Body of pancreas (tissue), 4 donors: ENCODE measurements at places on chromosomes 11 and 22. TPM values are rescaled to one million over a fixed set of nuclear protein-coding genes. Genes with fewer than 3 reads are reported as not detected.

DNA sequence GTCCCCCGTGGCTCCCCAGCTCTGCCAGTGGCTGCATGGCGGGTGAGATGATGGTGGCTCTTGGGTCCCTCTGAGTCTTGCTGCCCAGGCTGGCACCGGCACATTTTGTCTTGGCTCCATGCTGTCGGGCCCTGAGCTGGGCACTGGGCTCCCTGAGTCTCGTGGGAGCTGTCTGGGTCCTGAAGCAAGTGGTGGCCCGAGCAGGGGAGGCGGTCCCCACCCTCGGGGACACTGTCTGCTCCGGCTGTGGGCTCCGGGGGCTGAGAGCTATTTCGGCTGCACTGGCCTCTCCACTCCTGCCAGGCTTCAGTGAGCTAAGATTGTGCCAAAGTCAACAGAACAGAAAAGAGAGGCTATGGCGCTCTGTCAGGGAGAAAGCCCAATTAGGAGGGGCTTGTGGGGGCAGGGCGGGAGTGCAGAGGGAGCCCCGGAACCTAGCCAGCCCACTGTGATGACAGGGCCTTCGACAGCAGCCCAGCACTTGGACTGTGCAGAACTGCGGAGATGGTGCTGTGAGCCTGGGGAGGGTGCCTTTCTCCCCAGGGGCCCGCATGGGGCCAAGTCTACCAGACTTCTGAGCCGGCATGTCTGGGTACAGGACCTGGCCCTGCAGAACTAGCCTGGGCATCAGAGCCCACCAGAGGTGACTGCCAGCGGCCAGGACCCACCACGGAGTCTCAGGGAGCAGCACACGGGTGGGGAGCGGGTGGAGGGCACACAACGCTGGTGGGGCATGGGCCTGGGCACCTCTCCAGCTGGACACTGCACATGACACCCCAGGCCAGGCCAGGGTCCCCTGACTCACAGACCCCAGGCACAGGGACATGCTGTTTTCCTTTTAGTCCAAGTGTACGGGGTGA, 38.0 kb downstream of the RTN4R start:
- DNase-seq = no peak

GRCh38 chr11:58958500-58958899, 19.2 kb downstream of the GLYATL1 start:
- peak; percentile 67 for DNase-seq

PHETA2 gene
- 12.2 TPM for total RNA-seq

MYEOV gene
- total RNA-seq = 7.0 TPM

CSF2RB gene
- 2.0 TPM for total RNA-seq

HTR3B gene
- total RNA-seq = not detected

- DNase-seq = no peak
Measured at GRCh38 chr11:96237766-96238266, 105.2 kb downstream of the MAML2 start.

- no peak for DNase-seq
Measured at GRCh38 chr11:17974246-17974645, 38.6 kb downstream of the SERGEF start.

- no peak for DNase-seq
Measured at GRCh38 chr11:79050786-79051185, 390.0 kb downstream of the TENM4 start.

DNA sequence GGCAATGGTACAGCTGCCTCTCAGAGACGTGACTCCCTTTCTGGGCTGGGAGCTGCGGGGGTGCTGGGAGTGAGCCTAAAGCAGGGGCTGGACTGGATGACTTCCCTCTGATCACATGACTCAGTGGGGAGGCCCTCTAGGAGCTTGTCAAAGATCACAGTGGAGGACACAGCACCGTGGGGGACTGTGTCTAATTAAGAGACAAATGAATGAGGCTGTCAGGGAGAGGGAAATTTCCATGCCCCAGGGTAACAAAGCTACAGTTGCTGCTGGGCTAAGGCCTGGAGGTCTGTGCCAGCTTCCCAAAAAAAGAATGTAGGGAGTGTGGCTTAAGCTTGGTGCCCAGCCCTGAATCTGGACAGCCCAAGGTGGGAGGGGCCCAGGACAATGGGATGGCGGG, 262.8 kb upstream of the PLET1 start:
- DNase-seq = peak; percentile 75

RAG2 gene
- total RNA-seq = not detected

DNA sequence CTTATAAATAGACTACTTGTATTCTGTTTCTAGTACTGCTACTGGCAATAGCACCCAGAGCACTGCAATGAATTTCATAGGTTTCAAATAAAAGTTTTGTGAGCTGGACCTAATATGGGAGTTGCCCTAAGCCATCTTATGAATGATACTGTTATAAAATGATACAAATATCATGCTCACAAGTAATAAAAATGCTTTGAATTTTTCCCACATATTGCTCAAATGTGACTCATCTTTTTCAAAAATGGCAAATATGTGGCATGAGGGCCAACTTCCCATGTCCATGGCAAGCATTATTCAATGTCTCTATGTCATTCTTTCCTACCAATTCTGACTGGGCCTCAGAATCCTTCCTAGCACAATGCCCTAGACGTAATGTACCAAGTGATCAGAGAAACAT, 137.6 kb downstream of the TRPC6 start:
- DNase-seq = no peak

OLFML1 gene
- total RNA-seq = 3.6 TPM

GRCh38 chr22:46415776-46416519, 80.4 kb downstream of the TRMU start:
- no peak for DNase-seq

GRCh38 chr11:26578998-26579661, 7.1 kb upstream of the MUC15 start:
- no peak for DNase-seq

BCL2L13 gene
- 19.8 TPM for total RNA-seq

DNA sequence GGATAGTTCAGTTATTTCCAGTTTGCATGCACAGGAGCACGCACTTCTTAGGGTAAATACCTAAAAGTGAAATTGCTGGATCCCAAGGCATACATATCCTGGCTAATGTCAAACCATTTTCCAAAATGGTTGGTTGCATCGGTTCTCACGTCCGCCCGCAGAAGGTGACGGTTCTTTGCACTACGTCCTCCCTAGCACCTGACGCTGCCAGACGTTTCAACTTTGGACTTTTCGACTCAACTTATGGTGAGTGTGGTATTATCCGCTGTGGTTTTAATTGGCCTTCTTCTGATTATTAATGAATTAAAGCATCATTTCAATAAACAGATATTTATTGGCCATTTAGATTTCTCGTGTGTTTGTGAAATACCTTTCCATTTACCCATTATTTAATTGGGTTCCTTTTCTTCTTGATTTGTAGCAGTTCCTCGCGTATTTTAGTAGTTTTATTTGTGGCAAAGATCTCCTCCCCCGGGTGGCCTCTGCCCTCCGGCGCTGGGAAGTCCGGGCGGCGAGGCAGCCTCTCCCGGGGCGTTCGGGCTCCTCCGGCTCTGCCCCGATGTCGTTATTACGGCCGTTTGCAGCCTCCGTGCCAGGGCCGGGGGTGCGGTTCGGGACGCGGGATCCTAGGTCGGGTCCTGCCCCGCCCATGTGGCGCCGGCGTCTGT, at the start of gene JHY:
TSS of gene JHY (plus strand) at position 571 of the 668 bp plus-strand sequence. CDS start 3,091 bp downstream, outside the sequence.
- peak; percentile 57 for DNase-seq

CHRDL2 gene
- total RNA-seq = not detected

- no peak for DNase-seq
Measured at GRCh38 chr11:4607096-4607495, 935 bp downstream of the TRIM68 start.

KIF18A gene
- total RNA-seq = not detected

OR5B21 gene
- total RNA-seq = not detected

ACCS gene
- 64.9 TPM for total RNA-seq

GRCh38 chr22:33707581-33707980, 212.7 kb downstream of the LARGE1 start:
- no peak for DNase-seq

- no peak for DNase-seq
Measured at GRCh38 chr11:106278391-106278790, 200.9 kb downstream of the AASDHPPT start.

- peak; percentile 41 for DNase-seq
Measured at GRCh38 chr11:119615003-119615881, 113.8 kb downstream of the NECTIN1 start.

GRCh38 chr22:45478108-45478771, 24.4 kb upstream of the FBLN1 start:
- no peak for DNase-seq

GRCh38 chr11:28343304-28344233, 235.4 kb downstream of the METTL15 start:
- DNase-seq = peak; percentile 6

DNA sequence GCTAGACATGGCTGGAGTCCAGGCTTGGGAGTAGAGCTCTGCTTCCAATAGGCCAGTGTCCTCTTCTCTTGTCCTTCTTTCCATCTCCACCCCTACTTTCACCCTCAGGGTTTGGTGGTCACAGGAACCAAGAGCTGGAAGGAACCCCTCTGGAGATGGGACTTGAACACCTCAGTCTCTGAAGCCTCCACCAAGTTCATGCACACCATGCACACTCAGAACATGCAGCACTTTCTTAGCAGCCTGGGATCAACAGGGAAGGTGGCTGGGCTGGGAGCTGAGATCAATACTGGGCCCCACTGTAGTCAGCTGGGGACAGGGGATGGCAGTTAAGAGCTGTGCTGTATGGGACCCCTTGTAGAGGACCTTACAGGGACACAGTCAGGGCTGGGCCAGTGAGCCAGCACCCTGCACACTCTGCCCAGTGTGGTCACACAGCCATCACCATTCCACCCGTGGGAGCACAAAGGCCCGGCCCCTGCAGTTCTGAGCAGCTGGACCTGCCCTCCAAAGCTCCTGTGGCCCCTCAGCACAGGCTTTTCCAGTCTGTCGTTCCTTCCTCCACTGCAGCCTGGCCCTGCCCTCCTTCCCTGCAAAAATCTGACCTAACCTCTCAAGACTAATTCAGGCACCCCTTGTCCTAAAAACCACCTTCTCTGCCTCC, 47.7 kb downstream of the GAB4 start:
- no peak for DNase-seq

DNA sequence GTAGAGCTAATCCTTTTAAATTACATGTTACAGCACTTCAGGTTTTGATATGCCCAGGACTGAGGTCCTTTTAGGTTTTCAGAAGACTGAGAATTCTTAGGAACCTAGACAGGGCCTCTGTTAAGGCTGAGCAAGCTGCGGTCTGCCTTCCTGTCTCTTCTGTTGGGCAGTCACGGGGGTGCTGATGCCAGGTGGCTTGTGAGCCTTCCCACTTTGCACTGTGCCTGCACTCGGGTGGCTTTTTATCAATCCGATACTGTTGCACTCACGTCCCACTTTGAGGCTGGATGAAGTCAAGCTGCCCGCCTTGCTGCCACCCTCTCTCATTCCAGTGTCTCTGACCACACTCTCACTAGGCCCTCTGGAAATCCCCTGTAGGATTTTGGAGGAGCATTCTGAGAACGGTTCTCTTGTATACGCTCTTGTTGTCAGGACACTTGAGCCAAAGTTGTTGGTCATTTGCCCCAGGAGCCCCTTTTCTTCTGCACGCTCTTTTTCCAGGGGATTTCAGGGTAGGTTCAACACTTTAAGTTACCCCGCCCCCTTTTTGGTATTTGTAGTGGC, 141.8 kb downstream of the TEAD1 start:
- no peak for DNase-seq

DNA sequence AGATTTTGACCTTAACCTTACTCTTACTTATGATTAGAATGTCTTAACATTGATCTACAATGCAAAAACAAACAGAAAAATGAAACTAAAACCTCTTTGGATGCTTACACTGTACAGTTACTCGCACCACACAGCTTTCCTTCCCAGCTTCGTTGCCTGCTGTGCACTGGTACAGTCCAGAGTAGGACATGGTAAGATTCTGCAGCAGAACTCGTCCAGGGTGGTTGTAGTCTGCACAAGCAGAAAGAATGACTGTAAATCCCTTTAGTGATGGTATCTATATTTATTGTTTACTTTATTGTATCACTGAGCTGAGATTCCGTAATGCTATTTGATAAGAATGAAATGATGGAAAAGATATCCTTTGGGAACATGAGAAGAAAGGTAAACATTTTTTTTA, 21.0 kb upstream of the HSPA8 start:
- no peak for DNase-seq

DNA sequence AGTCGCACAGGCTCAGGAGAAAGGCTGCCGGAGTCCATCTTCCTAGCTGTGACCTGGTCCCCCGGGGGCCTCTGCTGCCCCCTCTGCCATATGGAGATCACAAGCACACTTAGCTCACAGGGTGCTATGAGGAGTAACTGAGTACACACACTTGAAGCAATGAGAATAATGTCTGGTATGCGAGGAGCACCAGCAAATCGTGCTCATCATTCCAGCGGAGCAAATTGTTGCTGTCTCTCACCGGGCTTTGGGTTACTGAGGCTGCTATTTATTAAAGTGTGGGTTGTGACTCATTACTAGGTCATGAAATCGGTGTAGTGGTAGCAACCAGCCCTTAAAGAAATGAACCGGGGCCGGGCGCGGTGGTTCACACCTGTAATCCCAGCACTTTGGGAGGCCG, 48.1 kb upstream of the EIF3D start:
- no peak for DNase-seq

OR5P2 gene
- not detected for total RNA-seq

DNA sequence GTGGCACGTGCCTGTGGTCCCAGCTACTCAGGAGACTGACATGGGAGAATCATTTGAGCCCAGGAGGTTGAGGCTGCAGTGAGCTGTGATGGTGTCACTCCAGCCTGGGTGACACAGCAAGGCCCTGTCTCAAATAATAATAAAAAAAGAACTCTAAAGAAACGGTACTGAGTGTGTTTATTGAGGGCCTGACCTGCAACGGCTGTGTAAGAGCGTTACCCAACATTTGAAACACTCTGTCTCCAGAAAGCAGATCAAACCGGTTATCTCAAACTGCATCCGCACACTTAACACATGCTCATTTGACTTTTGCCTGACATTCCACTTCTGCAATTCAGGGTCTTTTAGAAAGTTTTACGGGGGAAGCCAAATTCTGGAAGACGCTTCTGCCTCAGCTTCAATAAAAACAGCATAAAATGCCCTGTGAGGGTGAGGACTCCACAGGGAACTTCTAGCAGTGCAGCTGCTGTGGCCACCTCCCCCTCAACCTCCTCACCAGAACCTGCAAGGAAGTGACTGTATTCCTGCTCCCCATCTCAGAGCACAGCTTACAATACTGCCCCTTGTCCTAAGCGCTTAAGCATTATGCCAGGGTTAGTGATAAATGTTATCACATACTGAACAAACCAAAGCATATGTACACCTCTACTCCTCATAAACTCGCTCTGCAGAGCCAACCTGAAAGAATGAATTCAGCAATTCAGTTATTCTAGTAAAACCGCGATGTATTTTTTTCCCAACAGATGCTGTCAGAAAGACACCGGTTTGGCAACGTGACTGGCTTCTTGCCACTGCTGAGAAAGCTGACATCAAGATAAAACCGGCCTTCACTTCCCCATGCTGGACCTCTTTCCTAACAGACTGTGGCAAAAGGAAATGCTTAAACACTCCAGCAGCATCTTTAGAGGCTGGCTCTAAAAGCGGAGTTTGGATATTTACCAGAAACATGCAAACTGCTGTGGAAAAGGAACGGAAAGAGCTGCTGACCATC, 52.2 kb downstream of the PRDM10 start:
- peak; percentile 34 for DNase-seq

GRCh38 chr11:100574894-100575769, 112.0 kb upstream of the ARHGAP42 start:
- no peak for DNase-seq
